Hematopoietic multipotent progenitor cell treated with erythropoietin and hydrocortisone succinate and interleukin-3 and kit ligand, for 8 days (in vitro differentiated cells): ENCODE measurements at places on chromosomes 16 and 17.

GRCh38 chr17:44269535-44270240, 1.8 kb upstream of the SLC4A1 start:
- DNase-seq, result peak; percentile 50

GRCh38 chr16:60137891-60138290, 1403.8 kb upstream of the GOT2 start:
- no peak for DNase-seq

GRCh38 chr17:39270923-39271322, 45.2 kb upstream of the STAC2 start:
- DNase-seq, result peak; percentile 59

DNA sequence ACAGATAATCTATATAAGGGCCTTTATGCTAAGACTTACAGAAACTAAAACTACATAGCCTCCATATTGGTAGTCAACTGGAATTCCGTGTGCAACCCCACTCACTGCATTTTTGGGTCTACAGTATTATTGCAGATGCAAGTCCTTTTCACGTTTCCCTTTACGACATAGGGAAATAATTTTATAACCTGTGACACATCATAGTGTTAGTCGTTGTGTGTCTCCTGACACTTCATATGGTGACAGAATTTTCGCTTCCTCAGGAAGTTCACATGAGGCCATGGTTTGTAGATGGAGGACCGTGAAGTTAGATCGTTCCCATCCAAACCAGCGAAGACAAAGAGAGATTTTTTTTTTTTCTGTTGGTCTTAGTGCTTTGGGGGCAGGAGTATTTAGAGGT, 15.7 kb upstream of the MRC2 start:
- DNase-seq, result no peak

- no peak for DNase-seq
Observed at GRCh38 chr17:3782751-3783150, 18.2 kb downstream of the ITGAE start.

DNA sequence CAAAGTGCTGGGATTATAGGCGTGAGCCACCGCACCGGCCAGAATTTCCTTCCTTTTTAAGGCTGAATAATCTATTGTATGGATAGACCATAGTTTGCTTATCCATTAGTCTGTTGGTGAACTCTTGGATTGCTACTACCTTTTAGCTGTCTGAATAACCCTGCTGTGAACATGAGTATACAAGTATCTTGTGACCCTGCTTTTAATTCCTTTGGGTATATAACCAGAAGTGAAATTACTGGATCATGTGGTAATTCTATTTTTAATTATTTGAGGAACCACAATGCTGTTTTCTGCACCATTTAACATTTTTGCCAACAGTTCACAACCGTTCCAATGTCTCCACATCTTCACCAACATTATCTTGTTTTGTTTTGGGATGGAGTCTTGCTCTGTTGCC, 4.6 kb upstream of the OTOA start:
- DNase-seq, result no peak

GRCh38 chr16:63749276-63749675, 1372.6 kb downstream of the CDH11 start:
- DNase-seq, result no peak

GRCh38 chr16:50666658-50667496, 14.2 kb downstream of the SNX20 start:
- DNase-seq, result peak; percentile 77

- peak; percentile 29 for DNase-seq
Observed at GRCh38 chr17:6749519-6749918, 6.3 kb upstream of the XAF1 start.

DNA sequence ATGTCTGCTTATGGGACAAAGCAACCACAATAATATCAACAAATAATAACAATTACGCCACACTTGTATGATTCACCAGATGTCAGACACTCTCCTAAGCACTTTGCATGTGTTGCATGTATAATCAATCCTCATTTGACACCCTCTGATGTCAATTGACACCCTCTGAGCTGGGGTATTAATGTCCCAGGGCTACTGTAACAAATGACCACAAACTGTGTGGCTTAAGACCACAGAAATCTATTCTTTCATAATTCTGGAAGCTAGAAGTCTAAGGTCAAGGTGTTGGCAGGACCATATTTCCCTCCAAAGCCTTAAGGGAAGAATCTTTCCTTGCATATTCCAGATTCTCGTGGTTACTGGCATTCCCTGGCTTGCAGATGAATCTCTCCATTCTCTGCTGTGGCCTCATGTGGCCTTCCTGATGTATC, 112.7 kb downstream of the NPIPB5 start:
- DNase-seq, result no peak

- DNase-seq, result no peak
Observed at GRCh38 chr17:57665696-57666095, 79.4 kb downstream of the CCDC182 start.

GRCh38 chr16:194516-194915, 14.3 kb downstream of the HBQ1 start:
- DNase-seq, result no peak

DNA sequence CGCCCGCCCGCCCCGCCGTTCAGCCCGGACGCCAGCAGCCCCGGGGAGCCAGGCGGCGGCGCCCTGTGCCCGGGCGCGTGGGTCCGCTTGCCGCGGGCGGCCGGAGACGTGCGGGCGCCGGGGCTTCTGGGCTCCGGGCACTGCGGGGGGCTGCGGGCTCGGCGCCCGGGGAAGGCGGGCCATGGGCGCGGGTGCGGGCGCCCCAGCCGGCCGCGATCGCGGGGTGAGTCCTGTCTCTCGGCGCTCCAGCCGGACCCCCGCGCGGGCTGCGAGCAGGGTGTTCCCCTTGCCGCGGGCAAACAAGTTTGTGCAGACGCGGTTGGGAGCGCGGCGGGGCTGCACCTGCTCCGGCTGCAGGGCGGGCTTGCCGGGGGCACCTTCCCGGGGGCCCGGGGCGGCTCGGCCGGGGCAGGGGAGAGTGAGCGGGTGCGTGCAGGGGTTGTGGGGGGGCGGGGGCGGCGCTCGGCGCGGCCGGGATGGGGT, 292 bp downstream of the WSCD1 start:
- DNase-seq, result no peak

DNA sequence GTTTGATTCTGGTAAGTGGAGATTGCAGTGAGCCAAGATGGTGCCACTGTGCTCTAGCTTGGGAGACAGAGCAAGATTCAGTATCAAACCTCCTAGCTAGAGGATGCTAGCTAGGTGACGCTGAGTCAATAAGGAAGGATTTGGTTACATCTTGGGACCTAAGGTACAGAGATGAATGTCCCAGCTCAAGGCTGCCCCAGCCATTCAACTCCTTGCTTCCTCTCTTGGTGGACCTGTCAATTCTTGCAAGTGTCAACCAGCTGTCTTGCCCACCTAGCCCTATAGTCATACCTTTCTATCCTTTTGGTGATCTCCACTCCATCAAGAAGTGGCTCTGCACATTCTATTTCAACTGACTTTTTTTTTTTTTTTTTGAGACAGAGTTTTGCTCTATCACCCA, 1.4 kb upstream of the MILR1 start:
- no peak for DNase-seq

- no peak for DNase-seq
Observed at GRCh38 chr16:19844945-19845641, 39.6 kb downstream of the GPRC5B start.

DNA sequence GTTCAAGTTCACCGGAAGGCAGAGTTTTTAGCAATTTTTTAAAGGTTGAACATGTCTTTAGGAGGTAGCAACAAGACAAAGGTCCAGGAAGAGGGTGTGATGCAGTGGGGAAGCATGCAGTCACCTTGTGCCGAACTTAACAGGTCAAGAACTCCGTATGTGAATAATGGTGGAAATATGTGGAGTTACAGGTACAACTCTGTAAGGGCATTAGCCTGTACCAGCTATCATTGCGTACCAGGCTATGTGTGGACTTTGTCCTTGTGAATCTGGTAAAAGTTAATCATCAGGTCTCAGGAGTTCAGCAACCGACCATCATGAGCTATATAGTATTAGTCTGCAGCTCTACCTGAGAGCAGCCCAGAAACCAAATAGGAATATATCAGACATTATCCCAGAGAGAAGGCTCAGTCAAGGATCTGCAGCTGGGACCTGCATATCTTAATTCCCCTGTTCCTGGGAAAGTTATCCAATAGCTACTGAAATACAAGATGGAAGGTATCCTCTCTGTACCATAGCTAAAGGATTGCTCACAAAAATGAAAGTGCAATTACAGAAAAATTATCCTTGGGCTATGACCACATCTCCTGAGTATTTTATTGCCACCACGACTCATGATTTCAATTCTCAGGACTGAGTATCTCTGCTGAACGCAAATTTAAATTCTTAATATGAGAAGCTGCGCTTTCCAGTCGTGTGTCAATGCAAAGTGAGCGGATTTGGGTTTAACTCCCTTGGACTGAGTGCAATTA, 469.3 kb downstream of the CDH13 start:
- DNase-seq, result no peak

DNA sequence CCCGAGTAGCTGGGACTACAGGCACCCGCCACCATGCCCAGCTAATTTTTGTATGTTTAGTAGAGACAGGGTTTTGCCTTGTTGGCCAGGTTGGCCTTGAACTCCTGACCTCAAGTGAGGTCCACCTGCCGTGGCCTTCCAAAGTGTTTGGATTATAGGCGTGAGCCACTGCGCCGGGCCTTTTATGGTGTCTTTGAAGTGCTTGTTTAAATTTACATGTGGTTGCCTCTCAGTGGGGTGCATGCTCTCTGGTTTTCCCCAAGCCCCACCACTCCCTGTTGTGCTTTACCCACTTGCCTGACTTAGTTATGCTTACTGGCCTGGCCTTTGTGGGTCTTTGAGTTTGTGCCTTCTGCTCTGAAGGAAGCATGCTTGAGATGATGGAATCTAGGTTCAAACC, 132.0 kb downstream of the PRKCB start:
- no peak for DNase-seq
